CD8-positive, alpha-beta memory T cell (primary cell): ENCODE measurements at places on chromosomes 3 and 15.

GRCh38 chr3:13707456-13707855 lies 158.5 kb downstream of the FBLN2 start:
- no peak overlapping the region for H3K27ac ChIP-seq
- no peaks in the 10 kb centered on the region for H3K36me3 ChIP-seq
- H3K4me3 ChIP-seq, result no peak overlapping the region
- no peak for DNase-seq

GRCh38 chr15:40978141-40978540 lies 24.9 kb downstream of the CHAC1 start:
- H3K4me1 ChIP-seq, result no peaks in the 10 kb centered on the region
- H3K27ac ChIP-seq, result no peak overlapping the region
- peaks cover 39% of the 10 kb centered on the region for H3K36me3 ChIP-seq
- no peaks in the 10 kb centered on the region for H3K27me3 ChIP-seq
- H3K4me3 ChIP-seq, result no peak overlapping the region
- DNase-seq, result no peak

- no peak overlapping the region for H3K4me3 ChIP-seq
- no peak for DNase-seq
- H3K27ac ChIP-seq, result no peak overlapping the region
These were observed 54.8 kb downstream of the ZNF609 start for GRCh38 chr15:64515196-64515595.

- DNase-seq, result peak; percentile 43
- H3K27ac ChIP-seq, result no peak overlapping the region
- H3K36me3 ChIP-seq, result no peaks in the 10 kb centered on the region
- no peaks in the 10 kb centered on the region for H3K27me3 ChIP-seq
- no peak overlapping the region for H3K4me3 ChIP-seq
These were observed 32.8 kb downstream of the MYH15 start for GRCh38 chr3:108477511-108478147.

DNA sequence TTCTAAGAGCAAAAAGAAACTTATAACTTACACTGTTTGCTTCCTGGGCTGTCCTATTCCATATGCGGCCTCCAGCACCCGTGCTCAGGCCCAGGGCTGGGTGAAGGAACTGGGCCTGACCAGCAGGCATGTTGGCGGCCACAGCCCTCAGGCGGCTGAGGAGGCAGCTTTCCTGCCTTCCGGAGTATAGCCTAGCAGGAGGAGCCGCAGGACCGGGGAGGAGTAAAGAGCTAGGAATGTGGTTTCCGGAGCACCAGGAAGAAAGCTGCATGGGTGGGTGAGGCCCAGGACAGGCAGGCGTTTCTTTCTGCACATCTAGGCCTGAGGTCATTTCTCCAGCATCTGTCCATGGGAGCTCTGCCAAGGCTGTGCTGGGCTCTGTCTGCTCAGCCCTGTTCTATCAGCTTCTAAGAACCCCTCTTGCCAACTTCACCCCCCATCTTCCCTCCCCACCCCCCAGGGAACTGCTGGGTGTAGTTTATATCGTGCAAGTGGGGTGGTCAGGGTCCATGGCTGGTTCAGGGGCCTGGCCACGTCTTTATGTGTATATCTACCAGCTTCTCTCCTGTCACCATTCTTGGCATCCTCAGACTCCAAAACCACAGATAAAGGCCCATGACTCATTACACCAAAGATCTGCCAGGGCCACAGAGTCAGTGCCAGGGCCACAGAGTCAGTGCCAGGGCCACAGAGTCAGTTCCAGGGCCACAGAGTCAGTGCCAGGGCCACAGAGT lies 7.8 kb upstream of the KIF7 start:
- no peaks in the 10 kb centered on the region for H3K27me3 ChIP-seq
- H3K36me3 ChIP-seq, result no peaks in the 10 kb centered on the region
- DNase-seq, result no peak
- no peak overlapping the region for H3K27ac ChIP-seq
- H3K4me1 ChIP-seq, result no peaks in the 10 kb centered on the region

- H3K27me3 ChIP-seq, result no peaks in the 10 kb centered on the region
- H3K36me3 ChIP-seq, result no peaks in the 10 kb centered on the region
- H3K4me1 ChIP-seq, result no peaks in the 10 kb centered on the region
- H3K4me3 ChIP-seq, result no peak overlapping the region
- no peak for DNase-seq
- H3K27ac ChIP-seq, result no peak overlapping the region
These were observed 59.1 kb downstream of the CORO2B start for GRCh38 chr15:68637767-68638404.

DNA sequence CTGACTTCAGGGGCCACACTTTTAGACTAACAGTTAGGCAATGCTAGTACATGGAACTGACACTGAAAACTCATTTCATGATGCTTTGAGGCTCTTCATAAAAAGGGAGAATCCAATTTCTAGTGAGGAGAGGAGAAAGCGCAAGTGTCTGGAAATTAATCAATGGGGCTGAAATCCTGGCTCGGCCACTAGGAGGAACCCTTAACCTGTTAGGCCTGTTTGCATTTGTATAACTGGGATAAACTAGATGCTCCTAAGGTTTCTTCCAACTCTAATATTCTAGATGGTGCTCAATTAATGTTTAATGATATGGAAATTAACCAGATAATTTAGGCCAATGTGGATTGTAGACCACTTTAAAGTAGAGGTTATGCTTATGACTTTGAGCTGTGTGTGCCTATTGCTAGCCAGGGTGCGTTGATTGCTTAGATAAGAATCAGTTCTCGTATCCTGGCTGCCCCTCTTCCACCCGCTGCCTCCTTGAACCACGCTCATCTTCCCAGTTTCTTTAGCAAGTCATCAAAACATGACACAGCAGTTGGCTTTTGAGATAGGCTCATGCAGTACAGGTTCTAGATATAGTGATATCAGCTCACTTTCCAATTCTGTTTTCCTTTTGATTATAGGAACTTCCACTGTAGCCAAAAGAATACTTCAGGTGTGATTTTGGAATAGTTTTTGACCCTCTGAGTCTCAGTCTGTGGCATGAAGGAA lies 16.8 kb upstream of the CRBN start:
- H3K27ac ChIP-seq, result no peak overlapping the region
- H3K4me3 ChIP-seq, result no peak overlapping the region
- H3K27me3 ChIP-seq, result no peaks in the 10 kb centered on the region
- DNase-seq, result no peak

GRCh38 chr3:188310270-188310710 lies 156.3 kb downstream of the LPP start:
- H3K36me3 ChIP-seq, result no peaks in the 10 kb centered on the region
- no peaks in the 10 kb centered on the region for H3K27me3 ChIP-seq
- no peak overlapping the region for H3K27ac ChIP-seq
- no peak overlapping the region for H3K4me3 ChIP-seq
- H3K4me1 ChIP-seq, result no peaks in the 10 kb centered on the region
- DNase-seq, result no peak

- no peak overlapping the region for H3K4me3 ChIP-seq
- DNase-seq, result no peak
- no peak overlapping the region for H3K27ac ChIP-seq
- H3K4me1 ChIP-seq, result no peaks in the 10 kb centered on the region
- no peaks in the 10 kb centered on the region for H3K27me3 ChIP-seq
These were observed 64.3 kb downstream of the NCEH1 start for GRCh38 chr3:172646439-172647015.

- no peaks in the 10 kb centered on the region for H3K27me3 ChIP-seq
- peaks cover 8% of the 10 kb centered on the region for H3K4me1 ChIP-seq
- H3K36me3 ChIP-seq, result no peaks in the 10 kb centered on the region
- no peak overlapping the region for H3K4me3 ChIP-seq
- no peak for DNase-seq
- H3K27ac ChIP-seq, result no peak overlapping the region
These were observed 2.3 kb downstream of the CAMK1 start for GRCh38 chr3:9767418-9767817.

DNA sequence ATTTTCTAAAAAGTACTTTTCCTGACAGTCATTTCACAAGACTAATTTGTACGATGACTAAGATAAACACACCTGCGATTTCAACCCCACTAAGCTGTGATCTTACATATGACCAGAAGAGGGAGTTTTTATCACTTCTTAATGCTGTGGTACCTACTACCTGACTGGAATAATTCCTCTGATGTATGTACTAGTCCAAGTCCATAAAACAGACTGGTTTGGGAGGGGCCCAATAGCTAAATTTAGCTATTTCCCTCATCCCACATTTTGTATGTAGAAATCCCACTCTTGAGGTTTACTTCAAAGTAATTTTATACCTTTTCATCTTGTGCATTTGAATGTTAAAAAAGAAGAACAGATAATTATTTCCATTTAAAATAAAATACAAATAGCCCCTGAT lies 49.7 kb upstream of the SCAANT1 start:
- no peak for DNase-seq
- H3K27ac ChIP-seq, result no peak overlapping the region
- peaks cover 16% of the 10 kb centered on the region for H3K4me1 ChIP-seq
- H3K4me3 ChIP-seq, result no peak overlapping the region

- DNase-seq, result no peak
- no peak overlapping the region for H3K27ac ChIP-seq
- H3K4me3 ChIP-seq, result no peak overlapping the region
- H3K27me3 ChIP-seq, result no peaks in the 10 kb centered on the region
- no peaks in the 10 kb centered on the region for H3K36me3 ChIP-seq
- no peaks in the 10 kb centered on the region for H3K4me1 ChIP-seq
These were observed 600.6 kb downstream of the MAGI1 start for GRCh38 chr3:65438096-65438495.

DNA sequence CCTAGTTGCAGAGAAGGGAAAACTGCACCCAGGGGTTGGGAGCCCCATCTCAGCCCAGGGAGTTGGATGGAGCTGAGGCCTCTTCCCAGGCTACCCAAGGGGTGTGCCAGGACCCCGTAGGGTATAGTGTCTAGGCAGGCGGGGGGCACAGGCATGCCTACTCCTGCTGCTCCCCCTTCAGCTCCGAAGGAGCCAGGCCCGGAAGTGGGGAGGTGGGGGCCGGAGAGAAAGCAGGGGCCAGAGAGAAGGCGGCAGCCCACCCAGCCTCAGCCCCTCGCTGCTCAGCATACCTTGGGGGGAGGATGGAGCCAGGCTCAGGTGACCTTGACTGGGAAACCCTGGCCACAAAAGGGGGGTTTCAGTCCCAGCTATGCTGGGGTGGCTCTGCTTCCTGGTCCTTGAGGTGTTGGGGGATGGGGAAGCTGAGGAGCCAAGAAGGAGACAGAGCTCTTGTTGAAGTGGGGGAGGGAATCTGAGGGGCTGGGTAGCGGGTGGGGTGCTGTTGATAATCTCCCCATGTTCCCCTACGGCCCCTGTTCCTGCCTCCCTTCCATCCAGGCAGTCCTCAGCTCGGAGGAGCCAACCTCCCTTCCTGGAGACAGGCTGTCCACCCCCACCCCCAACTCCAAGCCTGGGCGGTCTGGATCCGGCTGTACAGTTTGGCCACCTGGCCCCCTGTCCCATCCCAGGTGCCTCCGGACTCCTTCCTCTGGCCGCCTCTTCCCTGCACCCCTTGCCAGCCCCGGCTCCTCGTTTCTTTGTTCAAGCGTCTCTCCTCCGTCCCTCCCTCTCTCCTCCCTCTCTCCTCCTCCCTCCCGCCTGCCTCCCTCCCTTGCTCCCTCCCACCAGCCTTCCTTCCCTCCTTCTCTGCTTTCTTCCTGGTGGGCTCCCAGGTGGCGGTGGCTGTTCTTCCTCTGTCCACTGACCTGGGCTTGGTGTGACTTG lies 1.7 kb downstream of the SEMA3F start:
- DNase-seq, result no peak
- H3K4me3 ChIP-seq, result no peak overlapping the region
- no peaks in the 10 kb centered on the region for H3K36me3 ChIP-seq
- no peak overlapping the region for H3K27ac ChIP-seq
- H3K4me1 ChIP-seq, result peaks cover 16% of the 10 kb centered on the region

DNA sequence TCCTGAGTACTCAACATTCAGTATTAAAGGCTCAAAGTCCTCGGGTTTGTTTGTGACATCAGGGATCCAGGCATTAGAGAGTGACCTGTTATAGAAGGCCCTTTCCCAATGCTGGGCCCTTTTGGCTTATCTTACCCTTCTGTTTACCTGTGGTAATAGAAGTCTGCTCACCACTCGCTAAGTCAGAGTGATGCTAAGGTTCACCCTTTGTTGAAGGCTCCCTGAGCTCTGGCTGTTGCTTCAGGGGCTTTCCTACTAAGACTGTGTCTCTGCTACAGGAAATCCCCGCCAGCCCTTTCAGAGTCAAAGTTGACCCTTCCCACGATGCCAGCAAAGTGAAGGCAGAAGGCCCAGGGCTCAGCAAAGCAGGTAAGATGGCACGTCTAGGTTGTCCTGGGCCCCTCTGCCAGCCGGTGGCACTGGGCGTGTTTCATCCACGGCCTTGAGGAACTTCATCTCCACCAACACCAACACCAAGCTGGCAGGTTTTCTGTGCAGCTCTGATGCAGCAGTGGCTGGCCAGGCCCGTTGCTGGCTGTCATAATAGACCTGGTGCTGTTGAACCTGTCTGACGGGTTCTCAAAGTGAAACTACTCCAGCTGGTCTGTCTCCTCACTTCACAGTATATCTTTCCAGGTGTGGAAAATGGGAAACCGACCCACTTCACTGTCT lies 99.1 kb downstream of the DNASE1L3 start:
- DNase-seq, result no peak
- H3K27ac ChIP-seq, result no peak overlapping the region
- no peak overlapping the region for H3K4me3 ChIP-seq
- H3K4me1 ChIP-seq, result peaks cover 28% of the 10 kb centered on the region
- H3K27me3 ChIP-seq, result no peaks in the 10 kb centered on the region
- peaks cover 15% of the 10 kb centered on the region for H3K36me3 ChIP-seq

GRCh38 chr3:61032991-61033390 lies 218.3 kb downstream of the FHIT start:
- no peak for DNase-seq
- no peaks in the 10 kb centered on the region for H3K36me3 ChIP-seq
- no peak overlapping the region for H3K27ac ChIP-seq
- H3K4me1 ChIP-seq, result no peaks in the 10 kb centered on the region

GRCh38 chr3:192273697-192274010 lies 453.7 kb downstream of the FGF12 start:
- DNase-seq, result no peak
- H3K4me1 ChIP-seq, result no peaks in the 10 kb centered on the region
- no peak overlapping the region for H3K27ac ChIP-seq
- H3K36me3 ChIP-seq, result no peaks in the 10 kb centered on the region
- no peak overlapping the region for H3K4me3 ChIP-seq

GRCh38 chr3:128398586-128398985 lies 68.1 kb downstream of the DNAJB8 start:
- no peaks in the 10 kb centered on the region for H3K36me3 ChIP-seq
- DNase-seq, result no peak
- no peaks in the 10 kb centered on the region for H3K4me1 ChIP-seq

DNA sequence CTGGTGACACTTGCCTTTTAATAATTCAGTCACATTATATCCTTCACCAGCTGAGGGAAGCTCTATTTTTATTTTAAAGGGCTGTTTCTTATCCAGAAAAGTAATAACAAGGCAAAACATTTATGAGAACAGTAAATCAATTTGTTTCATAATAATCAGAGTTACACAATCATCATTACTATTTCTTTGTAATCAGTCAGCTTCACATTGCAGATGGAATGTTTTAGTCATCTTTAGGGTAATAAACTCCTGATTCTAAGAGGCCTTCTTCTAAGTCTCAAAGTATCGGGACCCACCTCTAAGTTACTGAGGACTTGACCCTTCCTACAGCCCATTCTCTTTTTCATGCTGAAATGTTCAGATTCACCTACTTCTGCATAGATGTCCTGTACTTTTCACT lies 298.3 kb upstream of the TGFBR2 start:
- no peaks in the 10 kb centered on the region for H3K36me3 ChIP-seq
- no peak for DNase-seq
- H3K27ac ChIP-seq, result no peak overlapping the region
- no peaks in the 10 kb centered on the region for H3K27me3 ChIP-seq
